ENCODE measurements at places on chromosomes 2 and 18.

- no peak for DNase-seq
Measured at GRCh38 chr18:61572871-61573270, 239.6 kb downstream of the CDH20 start.

- DNase-seq = no peak
Measured at GRCh38 chr18:50661013-50661412, 101.1 kb downstream of the MAPK4 start.

- DNase-seq = peak; percentile 13
Measured at GRCh38 chr2:239816576-239817467, 208.3 kb downstream of the NDUFA10 start.

DNA sequence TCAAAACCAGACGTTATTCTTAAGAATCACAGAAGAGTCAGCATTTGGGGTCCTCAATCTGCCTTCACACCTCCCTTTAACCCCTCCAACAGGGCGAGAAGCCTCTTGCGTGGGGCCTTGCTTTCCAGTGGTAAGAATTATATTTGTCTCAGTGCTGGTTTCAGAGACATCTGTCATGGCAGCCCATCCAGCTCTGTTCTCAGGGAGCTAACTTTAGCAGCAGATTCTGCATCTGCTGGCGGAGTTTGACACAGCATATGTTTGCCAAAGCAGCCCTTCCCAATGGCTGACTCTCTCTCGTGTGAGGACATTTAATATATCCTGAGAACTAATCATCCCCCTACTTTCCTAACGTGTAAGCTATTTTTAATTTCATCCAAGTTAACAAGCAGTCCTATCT, 91.5 kb upstream of the BCL11A start:
- peak; percentile 33 for DNase-seq

DNA sequence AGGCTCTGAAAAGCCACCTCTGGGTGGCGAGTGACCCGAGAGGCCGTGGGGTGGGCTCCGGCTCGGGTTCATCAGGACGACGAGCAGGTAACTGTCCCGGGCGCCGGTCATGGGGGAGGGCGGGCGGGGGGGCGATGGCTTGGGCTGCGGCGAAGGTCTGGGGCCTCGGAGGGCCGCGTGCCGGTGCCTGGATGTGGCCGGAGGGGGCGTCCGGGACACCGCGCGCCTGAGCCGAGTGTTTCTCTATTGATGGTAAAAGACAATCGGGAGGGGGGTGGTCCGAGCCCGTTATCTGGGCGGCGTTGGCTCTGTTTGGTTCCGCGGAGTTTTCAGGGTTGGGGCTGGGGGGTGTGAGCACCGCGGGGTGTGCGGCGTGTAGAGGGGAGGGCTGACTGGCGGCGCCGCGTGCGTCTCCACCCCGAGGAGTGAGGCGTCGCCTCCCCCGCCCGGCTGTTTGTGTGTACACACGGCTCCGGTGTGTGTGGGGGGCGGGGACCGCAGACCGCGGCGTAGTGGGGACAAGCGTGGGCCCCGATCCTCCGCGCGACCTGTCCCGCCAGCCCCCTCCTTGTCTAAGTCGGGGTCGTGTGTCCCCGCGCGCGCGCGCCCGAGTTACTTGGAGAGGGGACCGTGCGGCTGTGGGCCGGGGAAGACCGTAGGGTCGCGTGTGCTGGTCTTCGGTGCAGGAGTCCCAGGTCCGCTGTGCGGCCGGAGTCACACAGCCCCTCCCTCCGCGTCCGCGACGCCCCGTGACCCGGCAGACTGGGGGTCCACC, 1.6 kb downstream of the CTIF start:
- peak; percentile 77 for DNase-seq

DNA sequence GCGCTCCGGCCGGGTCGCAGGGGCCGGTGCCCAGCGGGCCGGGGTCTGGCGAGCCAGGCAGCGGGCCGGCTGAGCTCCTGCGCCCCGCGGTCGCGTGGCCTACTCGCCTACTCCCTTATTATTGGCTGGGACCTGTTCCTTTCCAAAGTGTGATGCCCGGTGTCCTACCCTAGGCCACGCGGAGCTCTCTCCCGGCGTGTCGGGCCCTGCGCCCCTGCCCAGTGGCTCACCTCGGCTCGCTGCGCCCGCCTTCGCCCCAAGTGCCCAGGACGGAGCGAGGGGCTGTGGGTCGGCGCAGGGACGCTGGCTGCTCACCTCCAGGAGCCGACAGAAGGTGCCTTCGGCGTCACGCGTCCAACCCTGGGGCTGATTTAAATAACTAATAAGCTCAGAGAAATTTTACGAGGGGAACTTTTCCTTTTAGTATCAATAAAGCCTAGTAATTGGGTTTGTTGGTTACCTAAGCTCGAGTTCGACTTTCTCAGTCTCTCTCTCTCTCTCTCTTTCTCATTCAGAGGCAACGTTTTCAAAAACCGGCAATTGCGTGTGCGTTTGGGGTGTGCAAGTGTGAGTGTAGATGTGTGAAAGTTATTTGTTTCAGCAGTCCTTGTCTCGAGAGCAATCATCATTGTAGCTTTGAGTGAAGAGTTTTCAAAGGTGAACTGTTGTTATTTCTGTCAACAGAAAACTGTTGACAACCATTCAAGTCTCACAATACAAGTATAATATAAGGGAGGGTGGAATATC, 7.0 kb upstream of the SATB2 start:
- DNase-seq = no peak

DNA sequence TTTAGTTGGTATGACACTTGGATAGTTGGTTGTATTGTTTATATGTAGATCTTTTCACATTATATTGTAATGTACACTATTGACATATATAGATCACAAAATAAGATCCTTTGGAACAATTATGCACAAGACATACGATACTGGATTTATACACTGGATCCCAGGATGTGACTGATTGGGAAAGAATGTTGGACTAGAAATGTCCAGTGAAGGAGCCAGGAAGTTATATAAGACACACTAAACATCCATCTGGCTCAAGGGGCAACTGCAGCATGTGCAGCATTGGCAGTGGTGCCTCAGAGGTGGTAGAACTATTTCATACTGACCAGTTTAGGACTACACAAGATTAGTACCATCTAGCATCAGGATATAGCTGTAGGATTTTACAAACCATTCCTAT, 104.9 kb downstream of the TRABD2A start:
- DNase-seq = no peak

DNA sequence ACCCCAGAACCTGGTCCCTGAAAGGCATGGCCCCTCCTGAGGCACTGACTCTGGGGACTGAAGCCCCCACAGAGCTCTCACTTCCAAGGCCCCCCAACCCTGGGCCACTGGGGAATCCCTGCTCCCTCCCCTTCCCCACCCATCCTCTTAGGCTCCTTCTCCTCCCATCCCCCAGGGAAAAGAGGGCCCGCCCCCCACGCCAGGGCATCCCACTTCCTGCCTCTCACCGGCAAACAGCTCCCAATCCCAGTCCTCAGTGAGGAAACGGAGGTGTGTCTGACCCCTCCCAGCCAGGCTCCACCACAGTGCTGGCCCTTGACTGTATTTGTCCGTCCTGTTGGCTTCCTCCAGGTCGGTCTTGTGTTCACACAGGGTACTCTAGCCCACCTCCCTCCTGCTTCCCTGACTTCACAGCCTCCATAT, 35.0 kb upstream of the PTMA start:
- peak; percentile 62 for DNase-seq

DNA sequence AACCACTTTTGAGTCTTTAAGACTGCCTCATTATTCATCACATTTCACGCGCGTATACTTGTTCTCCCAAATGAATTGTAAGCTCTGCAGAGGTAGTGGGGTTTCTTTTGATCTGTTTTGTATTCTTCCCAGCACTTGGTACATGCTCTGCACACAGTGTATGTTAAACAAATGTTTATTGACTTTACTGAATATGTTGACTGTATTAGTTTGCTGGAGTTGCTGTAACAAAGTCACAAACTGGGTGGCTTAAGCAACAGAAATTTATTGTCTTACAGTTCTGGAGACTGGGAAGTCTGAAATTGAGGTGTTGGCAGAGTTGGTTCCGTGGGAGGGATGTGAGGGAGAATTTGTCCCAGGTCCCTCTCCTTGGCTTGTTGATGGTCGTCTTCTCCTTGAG, 65.1 kb downstream of the CDK15 start:
- no peak for DNase-seq

- DNase-seq = no peak
Measured at GRCh38 chr2:109139002-109139401, 10.0 kb downstream of the SH3RF3 start.

GRCh38 chr18:63705401-63705800, 2.6 kb downstream of the SERPINB11 start:
- no peak for DNase-seq

DNA sequence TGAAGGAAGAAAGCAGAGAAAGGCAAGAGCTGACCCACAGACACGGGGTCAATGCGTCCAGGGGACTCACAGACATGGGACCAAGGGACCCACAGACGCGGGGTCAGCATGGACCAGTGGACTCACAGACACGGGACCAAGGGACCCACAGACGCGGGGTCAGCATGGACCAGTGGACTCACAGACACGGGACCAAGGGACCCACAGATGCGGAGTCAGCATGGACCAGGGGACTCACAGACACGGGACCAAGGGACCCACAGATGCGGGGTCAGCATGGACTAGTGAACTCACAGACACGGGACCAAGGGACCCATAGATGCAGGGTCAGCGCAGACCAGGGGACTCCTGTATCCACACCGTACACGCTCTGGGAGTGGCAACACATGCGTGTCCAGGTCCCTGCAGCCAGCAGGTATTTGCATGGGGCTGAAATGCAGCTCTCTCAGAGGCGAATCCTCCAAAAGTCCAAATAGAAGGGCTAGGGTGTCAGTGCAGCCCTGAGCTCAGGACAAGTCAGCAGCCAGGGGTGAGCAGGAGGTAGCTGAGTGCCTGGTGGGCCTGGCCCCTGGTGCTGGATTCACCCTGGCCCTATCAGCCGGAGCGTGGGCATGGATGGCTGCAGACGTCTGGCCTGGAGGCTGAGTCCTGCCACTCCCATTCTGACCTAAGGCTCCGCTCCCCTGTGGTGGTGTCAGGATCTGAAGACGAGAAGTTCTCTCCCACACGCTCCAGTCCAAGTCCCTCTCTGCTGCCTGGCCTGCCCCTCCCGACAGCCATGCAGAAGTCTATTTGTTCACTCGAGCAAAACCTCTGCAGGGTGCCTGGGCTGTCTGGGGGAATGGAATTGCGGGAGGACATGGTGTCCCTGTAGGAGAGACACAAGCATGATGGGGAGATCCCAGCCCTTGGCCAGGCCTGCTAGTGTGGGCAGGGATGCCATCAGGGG, 28.5 kb downstream of the TMEM18 start:
- peak; percentile 13 for DNase-seq

- DNase-seq = peak; percentile 51
Measured at GRCh38 chr2:207055257-207055656, 110.5 kb downstream of the KLF7 start.

GRCh38 chr2:106147159-106147558, 46.9 kb downstream of the UXS1 start:
- DNase-seq = no peak

DNA sequence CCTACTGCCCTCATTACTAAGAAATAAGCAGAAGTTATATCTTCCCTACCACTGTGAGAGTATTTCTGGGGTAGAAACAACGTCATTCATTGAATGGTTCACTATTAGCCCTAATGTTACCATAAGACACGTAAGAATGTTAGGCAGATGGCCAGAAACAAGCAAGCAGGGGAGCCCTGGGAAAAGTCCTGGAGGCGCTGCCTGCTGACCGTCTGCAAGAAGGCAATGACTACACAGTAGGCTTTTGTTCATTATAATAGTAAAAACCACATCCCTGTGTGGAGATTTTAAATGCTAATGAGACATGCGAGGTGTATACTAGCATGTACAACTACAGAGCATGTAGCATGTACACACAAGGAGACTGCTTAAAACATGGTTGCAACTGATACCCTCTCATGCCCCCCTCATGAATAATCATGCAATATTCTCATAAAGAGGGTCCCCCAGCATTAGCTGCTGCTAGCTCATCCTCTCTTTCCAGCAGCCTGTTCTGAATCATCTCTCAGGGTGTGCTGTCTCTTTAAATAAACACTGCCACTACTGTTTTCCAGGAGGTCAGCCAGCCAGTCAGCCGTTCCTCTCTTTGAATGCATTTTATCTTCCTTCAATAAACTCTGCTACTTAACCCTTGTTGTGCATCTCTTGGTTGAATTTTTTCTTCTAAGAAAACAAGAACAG, 23.6 kb downstream of the SUCLG1 start:
- peak; percentile 45 for DNase-seq

- peak; percentile 47 for DNase-seq
Measured at GRCh38 chr2:135997380-135997779, 12.0 kb upstream of the DARS1 start.

DNA sequence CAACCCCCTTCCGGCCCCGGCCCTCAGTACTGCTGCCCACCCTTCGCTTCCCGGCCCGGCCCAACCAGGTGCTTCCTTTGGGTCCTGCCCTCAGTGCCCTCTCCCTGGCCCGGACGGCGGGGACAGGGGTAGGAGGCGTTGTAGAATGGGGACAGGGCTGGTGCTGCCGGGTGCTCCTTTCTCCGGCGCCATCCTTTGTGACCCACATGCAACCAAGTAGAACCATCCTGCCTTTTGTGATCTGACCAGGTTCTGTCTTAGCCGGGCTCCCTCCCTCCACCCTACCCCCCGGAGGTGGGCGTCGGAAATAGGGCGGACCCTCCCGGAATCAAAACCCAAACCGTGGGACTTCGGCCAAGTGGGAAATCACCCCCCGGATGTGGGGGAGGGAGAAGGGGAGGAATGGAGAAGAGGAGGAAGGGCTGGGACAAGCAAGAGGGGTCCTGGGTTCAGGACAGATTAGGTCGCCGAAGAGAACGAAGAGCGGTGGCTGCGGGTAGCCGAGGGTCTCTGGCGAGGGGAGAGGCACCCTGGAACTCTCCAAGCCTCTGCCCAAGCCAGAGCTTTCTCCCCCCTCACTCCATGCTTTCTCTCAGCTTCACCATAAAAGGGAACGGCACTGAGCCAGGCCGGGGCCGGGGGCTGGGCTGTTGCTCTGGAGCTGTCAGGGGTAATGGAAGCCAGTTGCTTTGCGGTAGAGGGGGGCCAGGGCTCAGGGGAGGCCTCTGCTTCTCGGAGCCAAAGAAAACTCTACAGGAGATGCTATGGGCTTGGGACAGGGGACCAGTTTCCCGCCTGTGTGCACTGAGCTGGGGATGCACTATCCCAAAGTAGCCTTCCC, 756 bp upstream of the OST4 start:
- DNase-seq = peak; percentile 92

DNA sequence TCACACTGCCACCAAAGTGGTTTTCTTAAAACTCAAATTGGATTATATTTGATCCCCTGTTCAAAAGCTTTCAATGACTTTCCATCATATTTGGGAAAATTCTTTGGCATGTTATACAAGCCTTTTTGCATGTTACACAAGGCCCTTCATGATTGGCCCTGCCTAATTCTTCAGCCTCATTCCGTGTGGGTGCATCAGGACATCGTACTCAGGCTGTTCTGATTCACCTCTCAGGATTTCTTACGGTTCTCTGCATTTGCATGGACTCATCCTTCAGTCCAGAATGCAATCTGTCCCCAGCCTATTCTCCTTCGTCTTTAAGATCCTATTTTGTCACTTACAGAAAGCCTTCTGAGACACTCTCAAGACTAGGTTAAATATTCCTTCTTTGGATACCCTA, 107.8 kb downstream of the LYPD1 start:
- no peak for DNase-seq

Measured in right hindlimb (tissue), 1 donor.